IPS DF 19.7 (cell line): ENCODE measurements at places on chromosomes 16 and 17.

DNA sequence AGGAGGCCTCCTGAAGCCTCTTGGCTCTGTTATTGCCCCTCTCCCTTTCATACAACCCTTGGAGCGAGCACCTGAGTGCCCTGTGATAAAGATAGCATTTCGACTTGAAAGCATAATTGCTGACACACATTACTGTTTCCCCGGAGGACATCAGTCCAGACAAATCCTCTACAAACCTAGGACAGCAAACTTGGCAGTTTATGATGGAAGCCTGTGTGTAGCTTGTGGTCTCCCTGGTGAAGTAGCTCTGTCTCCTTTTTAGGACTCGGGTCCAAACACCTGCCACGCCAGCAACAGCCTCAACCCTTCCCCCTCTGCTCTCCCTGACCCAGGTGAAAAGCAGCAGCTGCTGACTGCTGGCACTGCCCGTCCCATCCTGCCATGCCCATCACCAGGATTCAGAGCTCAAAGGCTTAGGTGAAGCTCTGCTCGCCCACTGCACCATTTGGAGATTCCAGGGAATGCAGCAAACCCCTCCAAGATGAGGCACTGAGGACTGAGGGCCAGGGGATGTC is 55.9 kb downstream of the IRX6 start:
- DNase-seq, result no peak

- no peak for DNase-seq
Observed at GRCh38 chr16:3841729-3842508, 38.6 kb downstream of the CREBBP start.

GRCh38 chr17:77509599-77509998 is 368.8 kb downstream of the SEC14L1 start:
- no peak for DNase-seq

GRCh38 chr17:61354895-61355874 is 44.5 kb upstream of the TBX2 start:
- no peak for DNase-seq

GRCh38 chr17:35183332-35183731 is 10.9 kb downstream of the SLC35G3 start:
- no peak for DNase-seq
